ENCODE measurements at places on chromosomes 5 and 9.

- no peak for DNase-seq
Measured at GRCh38 chr5:112634796-112635195, 102.9 kb upstream of the APC start.

DNA sequence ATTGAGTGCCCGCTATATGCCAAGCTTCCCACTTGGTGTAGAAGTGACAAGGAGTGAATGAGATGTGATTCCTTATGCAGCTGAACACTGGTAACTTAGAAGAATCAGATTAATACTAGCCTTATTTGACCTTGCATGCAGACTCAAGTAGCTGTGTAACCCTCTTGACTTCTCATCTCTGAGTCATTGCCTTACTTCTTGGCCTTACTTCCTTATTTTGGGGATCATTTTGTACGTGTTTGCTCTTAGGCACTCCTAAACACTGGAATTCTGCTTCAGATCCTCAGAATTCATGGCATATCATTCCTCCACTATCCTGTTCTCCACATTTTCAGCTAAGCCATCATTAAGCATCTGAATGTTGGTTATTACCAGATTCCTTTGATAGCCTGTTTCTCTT lies 948.9 kb upstream of the ARRDC3 start:
- DNase-seq = peak; percentile 42

DNA sequence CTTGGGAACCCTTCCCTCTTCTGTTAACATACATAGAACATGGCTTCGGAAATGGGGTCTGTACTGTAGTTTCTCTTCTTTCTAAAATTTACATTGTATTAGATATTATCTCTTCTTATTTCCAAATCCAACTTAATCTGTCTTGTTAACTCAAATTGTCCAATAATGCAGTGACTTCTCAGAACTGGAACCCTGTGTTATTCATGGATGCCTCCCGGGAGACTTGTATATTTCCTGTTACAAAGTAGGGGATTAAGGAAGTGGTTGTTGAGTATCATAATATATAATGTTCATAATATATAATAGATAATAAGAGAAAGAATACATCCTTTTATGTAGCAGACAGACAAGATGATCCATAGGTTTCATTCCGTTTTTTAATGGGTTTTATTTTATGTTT lies 128.4 kb downstream of the ZSWIM6 start:
- DNase-seq = no peak

DNA sequence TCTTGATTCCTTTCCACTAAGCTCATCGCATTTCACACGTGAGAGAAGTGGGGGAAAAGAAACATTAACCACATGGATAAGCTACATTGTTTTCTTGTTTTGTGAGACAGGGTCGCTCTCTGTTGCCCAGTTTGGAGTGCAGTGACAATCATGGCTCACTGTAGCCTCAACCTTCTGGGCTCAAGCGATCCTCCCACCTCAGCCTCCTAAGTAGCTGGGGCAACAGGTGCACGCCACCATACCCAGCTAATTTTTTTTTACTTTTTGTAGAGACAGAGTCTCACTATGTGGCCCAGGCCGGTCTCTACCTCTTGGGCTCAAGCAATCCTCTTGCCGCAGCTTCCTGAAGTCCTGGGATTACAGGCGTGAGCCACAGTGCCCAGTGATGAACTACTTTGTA lies 2.8 kb downstream of the OTULIN start:
- DNase-seq = no peak

GRCh38 chr9:1748407-1748806 lies 266.7 kb upstream of the SMARCA2 start:
- no peak for DNase-seq

- DNase-seq = peak; percentile 95
Measured at GRCh38 chr5:95858023-95858461, 35.5 kb upstream of the GLRX start.

- no peak for DNase-seq
Measured at GRCh38 chr9:4760122-4760521, 19.1 kb upstream of the AK3 start.

DNA sequence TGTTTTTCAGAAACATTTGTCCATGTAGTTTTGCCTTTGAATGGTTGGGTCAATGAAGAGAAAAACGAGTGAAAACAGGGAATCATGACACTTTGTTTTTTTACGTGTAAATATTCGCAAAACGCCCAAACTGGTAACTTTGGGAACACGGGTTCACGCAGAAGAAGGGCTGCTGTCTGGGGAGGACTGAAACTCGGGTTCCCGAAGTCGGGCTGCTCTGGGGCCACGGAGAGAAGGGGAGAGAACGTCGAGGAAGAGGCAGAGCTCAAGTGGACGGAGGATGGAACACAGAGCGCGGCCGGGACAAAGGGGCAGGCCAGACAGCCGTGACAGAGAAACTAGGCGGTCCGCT lies 478 bp upstream of the SETD9 start:
- DNase-seq = no peak

DNA sequence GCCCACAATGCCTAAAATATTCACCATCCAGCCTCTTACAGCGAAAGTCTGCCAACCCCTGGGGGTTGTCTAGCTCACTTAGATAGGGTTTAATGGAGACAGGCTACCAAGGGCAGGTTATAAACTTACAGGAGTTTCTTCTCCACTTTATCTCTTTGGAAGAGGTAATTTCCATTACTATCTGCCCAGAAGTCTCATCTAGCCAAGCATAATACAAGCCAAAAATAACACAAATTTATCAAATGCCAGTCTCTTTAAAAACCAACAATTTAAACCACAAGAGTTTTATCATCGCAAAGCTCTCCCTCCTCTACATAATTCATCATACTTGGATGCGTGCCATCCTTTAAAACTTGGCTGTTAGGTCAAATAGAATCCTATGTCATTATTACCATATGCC lies 6.2 kb downstream of the RBM22 start:
- peak; percentile 68 for DNase-seq

- DNase-seq = no peak
Measured at GRCh38 chr5:179407191-179408175, 62.2 kb upstream of the ADAMTS2 start.

DNA sequence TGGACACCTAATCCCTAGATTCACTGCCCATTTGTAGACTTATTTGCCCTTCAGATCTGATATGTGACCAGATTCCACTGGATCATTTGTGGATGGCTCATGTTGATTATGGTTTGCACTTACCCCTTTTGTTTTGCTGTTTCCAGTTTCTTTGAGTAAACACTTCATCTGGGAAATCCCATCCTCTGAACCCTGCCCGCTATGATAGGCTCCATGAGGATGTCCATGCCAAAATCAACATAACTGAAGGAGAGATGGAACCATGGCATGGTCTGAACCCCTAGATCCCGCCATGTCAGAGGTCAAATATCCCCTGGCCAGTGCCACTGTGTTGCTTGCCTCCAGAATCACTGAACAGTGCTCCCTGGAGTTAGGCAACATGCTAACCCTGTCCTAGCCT lies 11.7 kb upstream of the FEM1C start:
- DNase-seq = no peak

GRCh38 chr5:14330729-14331385 lies 187.7 kb downstream of the TRIO start:
- DNase-seq = no peak

DNA sequence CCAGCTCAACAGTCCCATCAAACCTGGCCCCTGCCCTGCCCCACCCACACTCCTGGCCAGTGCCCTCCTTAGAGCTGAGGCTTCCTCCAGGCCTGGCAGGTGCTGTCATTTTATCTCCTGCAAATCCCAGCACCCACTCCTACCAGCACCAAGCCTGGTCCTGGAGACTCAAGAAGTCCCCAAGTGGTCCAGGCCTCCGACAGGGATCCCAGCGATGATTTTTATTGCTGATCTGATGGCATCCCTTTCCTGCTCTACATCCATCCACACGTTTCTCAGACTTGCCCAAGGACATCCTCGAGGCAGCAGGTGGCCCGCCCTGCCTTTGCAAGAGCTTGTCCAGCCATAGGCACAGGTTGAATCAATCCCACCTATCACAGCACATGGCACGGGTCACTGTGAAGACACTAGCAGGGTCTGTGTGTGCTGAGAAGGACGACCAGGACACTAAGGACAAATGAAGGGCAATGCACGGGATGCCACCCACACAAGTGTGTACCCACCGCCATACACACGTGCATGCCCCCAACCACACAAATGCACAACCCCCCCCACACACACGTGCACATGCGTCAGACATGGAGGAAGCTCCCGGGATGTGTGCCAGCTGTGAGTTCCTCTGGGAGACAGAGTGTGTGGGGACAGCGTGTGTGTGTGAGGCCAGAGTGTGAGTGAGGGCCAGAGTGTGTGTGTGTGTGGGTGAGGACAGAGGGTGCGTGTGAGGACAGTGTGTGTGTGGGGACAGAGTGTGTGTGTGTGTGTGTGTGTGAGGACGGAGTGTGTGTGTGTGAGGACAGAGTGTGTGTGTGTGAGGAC lies 62.4 kb upstream of the UBAC1 start:
- peak; percentile 66 for DNase-seq

DNA sequence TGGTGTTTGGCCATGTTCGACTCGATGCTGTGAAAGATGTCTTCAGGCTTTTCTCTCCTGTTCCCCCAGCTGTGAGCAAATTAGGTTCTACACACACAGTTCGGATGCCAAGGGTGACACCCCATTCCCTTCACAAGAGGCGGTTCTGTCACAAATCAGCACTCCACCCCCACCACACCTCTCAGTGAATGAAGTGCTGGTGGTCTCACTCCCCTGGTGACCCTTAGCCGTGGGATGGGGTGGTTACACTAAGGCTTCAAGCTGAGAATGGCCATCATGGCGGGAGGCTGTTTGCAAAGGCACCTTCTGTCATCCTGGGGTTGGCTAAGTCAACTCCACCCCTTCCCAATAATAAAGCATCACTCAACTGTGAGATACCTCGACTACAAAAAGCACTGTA lies 26.4 kb downstream of the AMBP start:
- no peak for DNase-seq

- no peak for DNase-seq
Measured at GRCh38 chr5:145389047-145389446, 446.1 kb downstream of the PRELID2 start.

GRCh38 chr9:89623925-89624420 lies 19.2 kb downstream of the GADD45G start:
- no peak for DNase-seq

DNA sequence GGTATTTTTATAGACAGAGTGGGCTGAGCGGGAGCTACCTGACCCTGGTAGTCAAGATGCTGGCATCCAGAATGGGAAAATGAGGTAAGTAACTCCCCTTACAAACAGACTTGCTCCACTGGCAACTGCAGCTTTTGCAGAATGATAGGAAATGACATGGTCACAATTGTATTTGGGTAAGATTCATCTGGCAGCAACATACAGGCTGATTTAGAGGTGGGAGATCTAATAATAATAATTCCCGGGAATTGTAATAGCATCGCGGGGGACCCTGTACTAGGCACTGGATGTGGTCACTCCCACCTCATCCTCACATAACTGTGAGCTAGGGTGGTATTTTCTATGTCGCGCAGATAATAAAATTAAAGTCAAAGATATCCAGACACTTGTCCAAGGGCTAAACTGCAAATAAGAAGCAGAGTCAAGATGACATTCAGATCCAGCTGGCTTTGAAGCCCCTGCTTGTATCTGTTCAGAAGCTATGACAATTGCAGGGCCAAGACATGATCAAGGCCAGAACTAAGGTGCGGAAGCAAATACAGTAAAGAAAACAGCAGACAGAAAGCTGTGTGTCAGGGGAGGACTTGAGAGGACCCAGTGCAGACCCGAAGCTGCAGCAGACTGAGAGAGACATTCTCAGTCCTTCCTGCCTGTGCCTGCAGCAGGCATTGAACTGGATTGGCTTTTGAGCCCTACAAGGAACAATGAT lies 507.2 kb downstream of the BNC2 start:
- no peak for DNase-seq

- peak; percentile 56 for DNase-seq
Measured at GRCh38 chr9:121670431-121670830, 19.0 kb downstream of the DAB2IP start.

- no peak for DNase-seq
Measured at GRCh38 chr9:76150013-76150412, 244.2 kb downstream of the RFK start.

- DNase-seq = no peak
Measured at GRCh38 chr9:127711831-127712274, 3.6 kb downstream of the PTRH1 start.

- no peak for DNase-seq
Measured at GRCh38 chr9:137590123-137590468, 216 bp downstream of the ZMYND19 start.

DNA sequence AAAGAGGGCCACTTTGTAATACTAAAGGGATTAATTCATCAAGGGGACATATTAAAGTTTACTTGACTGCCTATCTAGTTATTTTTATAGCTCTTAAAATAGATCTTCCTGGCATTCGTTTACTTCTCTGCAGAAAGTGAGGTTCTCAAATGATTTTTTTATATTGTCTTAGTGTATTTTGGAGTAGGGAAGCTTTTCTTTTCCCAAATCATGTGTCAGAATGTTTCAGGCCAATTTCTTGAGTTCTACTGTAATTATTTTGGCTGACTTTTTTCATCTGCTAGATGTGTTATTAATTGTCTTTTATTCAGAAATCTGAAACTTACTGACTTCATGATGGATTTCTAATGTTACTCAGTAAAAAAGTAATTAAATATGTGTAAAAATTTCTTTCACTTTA lies 60.2 kb upstream of the FBXL7 start:
- DNase-seq = no peak

GRCh38 chr9:92299116-92299515 lies 5.6 kb upstream of the IARS1 start:
- no peak for DNase-seq

GRCh38 chr5:172052450-172053236 lies 46.2 kb upstream of the FBXW11 start:
- DNase-seq = peak; percentile 48

- no peak for DNase-seq
Measured at GRCh38 chr9:31023847-31024246, 1360.6 kb upstream of the ACO1 start.

GRCh38 chr5:139692148-139692547 lies 44.0 kb downstream of the CXXC5 start:
- DNase-seq = no peak

DNA sequence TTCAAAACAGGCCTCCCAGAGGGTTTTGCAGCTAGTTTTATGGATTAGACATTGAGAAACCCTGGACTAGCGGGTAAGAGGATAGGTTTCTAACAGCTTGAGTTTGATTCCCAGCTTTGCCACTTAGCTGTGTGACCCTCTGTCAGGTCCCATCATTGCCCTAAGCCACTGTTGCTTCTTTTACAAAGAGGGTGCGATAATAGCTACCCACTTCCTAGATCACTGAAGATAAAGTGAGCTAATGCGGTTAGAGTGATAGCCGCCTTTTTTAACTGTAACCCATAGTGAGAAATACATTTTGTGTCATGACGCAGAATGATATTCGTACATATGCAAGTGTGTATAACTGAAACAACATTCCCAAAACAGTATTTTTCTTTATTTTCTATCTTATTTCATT lies 40.3 kb downstream of the CSF1R start:
- no peak for DNase-seq

GRCh38 chr5:10556289-10556807 lies 7.5 kb upstream of the ANKRD33B start:
- DNase-seq = peak; percentile 56
